Astrocyte (in vitro differentiated cells and primary cell): ENCODE measurements at places on chromosomes 5 and 9. TPM values are rescaled to one million over a fixed set of nuclear protein-coding genes. Genes with fewer than 3 reads are reported as not detected.

PCDHB16 gene
- 3.2 and 4.4 TPM in 2 replicates for total RNA-seq

AGXT2 gene
- total RNA-seq, result not detected in 2 replicates

PCDHGA2 gene
- 0.14 and 0.17 TPM in 2 replicates for total RNA-seq

MSX2 gene
- 5.6 and 12.0 TPM in 2 replicates for total RNA-seq

DNA sequence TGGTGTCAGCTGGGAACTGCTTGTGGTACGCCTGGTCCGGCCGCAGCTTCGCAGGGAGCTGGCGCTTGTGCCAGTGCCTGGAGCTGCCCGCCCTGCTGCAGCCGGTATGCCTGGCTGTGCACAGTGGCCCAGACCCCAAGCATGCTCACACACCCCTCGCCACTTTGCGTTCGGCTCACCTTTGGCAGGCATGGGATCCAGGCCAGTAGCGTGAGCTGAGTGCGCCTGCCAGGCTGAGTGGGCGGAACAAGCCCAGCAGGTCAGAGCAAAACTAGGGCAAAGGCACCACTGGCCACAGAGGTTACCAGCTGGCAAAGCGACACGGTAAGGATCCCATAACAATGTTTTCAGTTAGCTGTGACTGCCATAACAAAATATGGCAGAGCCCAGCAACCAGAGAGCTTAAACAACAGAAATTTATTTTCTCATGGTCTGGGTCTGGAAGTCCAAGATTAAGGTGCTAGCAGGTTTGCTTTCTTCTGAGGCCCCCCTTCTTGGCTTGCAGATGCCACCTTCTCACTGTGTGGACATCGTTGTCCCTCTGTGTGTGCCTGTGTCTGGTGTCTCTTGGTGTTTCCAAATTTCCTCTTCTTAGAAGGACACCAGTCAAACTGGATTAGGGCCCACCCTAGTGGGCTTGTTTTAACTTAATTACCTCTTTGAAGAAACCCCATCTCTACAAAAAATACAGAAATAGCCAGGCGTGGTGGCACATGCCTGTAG is 61.6 kb downstream of the PSAT1 start:
- no peak for DNase-seq

GRCh38 chr5:112708103-112708622 is 29.5 kb upstream of the APC start:
- DNase-seq, result no peak

DNA sequence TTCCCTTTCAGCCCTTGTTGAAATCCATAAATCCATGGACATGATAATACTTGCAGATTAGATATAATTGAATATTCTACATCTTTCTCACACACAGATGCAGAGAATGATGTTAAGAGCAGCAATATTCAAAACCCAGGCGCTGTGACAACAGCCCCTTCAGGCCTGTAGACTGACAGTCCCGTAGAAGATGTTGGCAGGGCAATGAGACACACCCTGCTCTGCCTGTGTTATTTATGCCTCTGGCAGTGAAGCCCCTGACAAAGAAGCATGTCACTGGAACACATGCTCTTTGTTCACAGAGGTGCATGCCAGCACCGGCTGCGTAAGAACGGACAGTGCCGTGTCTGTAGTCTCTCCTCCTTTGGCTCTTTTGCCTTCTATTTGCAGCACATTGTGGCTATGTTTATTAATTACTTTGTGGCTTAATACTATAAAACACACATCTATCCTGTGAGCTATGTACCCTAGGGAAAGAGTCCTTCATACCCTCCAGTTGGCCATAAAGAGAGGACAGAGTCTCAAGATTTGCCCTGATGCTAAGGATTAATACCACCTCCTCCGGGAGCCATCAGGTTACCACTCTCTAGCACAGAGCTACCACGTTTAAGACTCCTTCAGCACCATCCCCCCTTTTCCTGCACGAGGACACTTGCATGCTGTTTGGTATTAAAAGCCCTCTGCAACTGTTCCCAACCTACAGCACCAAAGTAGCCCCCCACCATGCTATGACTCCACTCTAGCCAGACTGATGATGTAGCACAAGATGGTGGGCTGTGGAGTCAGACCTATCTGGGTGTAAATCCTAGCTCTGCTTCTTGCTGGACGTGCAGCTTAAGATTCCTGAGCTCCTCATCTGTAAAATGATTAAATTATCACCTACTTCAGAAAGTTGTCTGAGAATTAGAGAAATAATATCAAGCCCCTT is 2.0 kb upstream of the ANP32B start:
- DNase-seq, result no peak

- DNase-seq, result no peak
Measured at GRCh38 chr9:111839387-111839786, 44.6 kb upstream of the SHOC1 start.

- peak; percentile 26 for DNase-seq
Measured at GRCh38 chr5:103511554-103511885, 51.1 kb downstream of the NUDT12 start.

DNA sequence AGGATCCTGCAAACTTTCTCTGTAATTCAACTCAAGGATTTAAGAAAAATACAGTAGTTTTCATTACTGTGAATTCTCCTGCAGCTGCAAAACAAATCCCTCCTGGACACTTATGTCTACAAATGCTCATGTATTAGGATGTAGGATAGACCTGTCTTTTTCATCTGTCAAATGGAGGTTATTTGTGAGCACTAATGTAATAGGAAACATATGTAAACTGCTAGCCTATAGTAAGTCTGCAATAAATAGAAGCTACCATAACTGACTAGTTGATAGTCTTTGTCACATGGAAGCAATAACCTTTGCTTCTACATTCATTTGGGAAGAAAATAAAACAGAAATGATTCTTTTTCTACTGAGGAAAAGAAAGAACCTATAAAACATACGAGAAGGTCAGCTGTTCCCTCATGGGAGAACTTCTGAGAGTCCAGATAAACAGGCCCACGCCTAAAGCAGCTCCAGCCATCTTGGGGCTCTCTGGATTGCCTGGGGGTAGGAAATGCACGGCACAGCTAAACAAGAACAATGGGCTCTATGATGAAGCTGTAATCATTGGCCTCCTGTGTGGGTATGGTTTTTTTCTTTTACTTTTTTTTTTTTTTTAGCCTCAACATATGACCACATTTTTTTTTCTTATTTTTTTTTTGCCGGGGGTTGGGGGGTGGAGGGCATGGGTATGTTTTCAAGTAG is 6.2 kb downstream of the KCNV2 start:
- no peak for DNase-seq

DNA sequence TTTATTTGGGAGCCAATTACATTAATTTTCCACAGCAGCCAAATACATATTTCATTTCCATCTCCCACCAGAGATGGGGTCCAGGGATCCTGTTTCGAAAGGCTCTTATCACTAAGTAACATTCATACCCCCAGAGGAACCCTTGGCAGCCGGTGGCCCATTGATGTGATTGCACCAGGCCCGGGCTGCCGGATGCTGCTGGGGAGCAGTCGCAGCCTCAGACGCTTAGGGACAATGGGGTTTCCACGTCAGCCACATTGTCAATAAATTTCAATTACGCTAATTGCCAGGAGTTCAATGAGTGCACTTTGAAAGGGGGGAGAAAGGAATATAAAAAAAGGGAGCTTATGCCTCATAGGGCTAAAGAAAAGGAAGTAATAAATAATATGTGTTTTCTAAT is 478.8 kb upstream of the ADAMTS16 start:
- DNase-seq, result no peak

GRCh38 chr9:133453651-133454050 is 6.1 kb upstream of the CACFD1 start:
- DNase-seq, result peak; percentile 10

GRCh38 chr5:142221091-142221860 is 103.5 kb downstream of the SPRY4 start:
- DNase-seq, result no peak

DNA sequence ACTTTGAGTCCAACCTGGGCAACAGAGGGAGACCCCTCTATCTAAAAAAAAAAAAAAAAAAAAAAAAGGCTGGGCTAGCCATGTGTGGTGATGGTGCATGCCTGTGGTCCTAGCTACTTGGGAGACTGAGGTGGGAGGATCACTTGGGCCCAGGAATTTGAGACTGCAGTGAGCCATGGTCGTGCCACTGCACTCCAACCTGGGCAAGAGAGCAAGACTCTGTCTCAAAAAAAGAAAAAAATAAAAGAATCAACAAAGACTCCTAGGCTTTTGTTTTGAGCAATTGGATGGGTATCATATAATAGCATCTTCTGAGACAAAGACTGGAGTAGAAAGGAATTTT is 481.7 kb upstream of the PAPPA start:
- DNase-seq, result no peak

GRCh38 chr5:139443831-139444453 is 4.6 kb upstream of the DNAJC18 start:
- DNase-seq, result peak; percentile 91

DNA sequence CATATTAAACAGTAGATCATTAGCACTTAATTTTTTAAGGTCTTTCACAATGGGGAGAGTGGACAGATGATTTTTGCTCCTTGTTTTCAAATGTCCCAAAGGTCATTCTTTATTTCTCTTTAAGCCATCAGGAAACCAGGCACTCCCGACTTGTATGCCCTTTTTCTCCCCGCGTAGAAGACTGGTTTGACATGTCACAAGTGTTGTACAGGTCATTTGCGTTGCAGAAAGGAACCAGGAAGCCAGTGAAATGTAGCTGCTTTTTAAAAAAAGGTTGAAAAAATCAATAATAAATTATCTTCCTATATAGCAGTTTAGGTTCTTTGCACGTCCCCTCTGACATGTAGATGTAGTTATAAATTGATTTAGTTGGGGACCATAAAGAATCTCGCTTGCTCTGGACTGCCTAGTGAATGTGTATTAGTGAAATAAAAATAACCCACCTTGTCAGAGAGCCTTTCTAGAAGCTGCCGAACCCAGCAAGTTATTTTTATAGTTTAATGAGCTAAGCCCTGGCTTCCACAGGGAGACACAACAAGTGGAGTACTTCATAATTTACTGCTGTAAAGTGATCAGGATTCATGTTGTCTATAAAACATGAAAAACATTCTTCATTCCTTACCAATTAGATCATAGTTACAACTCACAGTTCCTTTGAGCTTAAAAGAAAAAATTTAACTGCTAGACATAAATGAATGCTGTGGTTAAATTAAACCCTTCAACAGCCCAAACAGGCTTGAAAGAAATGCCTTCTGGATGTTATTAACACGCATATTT is 404.6 kb downstream of the CSNK1G3 start:
- peak; percentile 95 for DNase-seq
